ENCODE measurements at places on chromosomes 6 and 20.

- DNase-seq, result no peak
These were observed 29.4 kb upstream of the SERPINB1 start for GRCh38 chr6:2871102-2871501.

GRCh38 chr6:169618526-169619490, 83.0 kb downstream of the WDR27 start:
- no peak for DNase-seq

- DNase-seq, result no peak
These were observed 7.5 kb downstream of the LAMA5 start for GRCh38 chr20:62359491-62360121.

- DNase-seq, result peak; percentile 95
These were observed 2.1 kb upstream of the COL20A1 start for GRCh38 chr20:63290677-63291472.

GRCh38 chr6:166988674-166989201, 10.5 kb upstream of the CEP43 start:
- DNase-seq, result no peak

DNA sequence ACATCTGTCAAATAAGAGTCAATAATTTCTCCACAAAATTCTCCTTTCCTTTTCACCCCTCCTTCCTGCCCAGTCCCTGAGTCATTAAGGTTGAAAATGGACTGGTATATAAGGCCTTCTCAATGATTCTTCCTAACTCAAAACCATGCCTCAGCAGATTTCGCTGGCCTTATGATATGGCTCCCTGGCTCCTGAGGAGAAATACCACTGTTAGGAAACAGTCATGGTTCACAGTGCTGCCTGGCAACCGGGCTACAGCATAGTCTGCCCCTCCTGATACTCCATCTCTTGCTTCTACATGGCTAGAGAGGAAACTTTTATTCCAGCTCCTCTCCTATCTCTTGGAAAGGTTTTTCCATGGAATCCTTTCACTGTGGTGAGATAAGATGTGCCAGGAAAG, 4.7 kb downstream of the UBE2J1 start:
- no peak for DNase-seq

GRCh38 chr6:126764671-126765070, 353.8 kb upstream of the RSPO3 start:
- no peak for DNase-seq

- no peak for DNase-seq
These were observed 36.9 kb downstream of the LBP start for GRCh38 chr20:38383147-38383546.

- DNase-seq, result no peak
These were observed 46.2 kb downstream of the PANK2 start for GRCh38 chr20:3935295-3935955.
